Activated CD8-positive, alpha-beta memory T cell treated with anti-CD3 and anti-CD28 coated beads, Interleukin-2, amount 50 U/mL, for 4 hours (primary cell): ENCODE measurements at places on chromosomes 1 and 21.

DNA sequence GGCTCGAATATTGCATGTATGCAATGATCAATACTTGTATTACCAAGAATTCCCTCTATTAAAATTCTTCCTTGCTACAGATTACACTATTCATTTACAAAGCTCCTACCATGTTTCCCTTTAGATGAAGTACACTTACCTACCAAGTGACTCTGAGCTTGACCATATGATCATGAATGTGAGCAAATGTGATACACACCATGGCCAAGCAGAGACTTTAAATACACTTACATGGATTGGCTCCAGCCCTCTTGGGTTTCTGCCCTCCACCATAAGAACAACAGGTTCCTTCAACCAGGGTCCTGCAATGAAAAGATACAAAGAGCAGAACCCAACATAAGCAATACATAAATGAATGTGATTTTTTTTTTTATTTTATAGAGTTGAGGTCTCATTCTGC is 30.0 kb downstream of the LRRC52 start:
- no peak for DNase-seq

- no peak for DNase-seq
Measured at GRCh38 chr1:174039027-174039426, 16.9 kb upstream of the RC3H1 start.

DNA sequence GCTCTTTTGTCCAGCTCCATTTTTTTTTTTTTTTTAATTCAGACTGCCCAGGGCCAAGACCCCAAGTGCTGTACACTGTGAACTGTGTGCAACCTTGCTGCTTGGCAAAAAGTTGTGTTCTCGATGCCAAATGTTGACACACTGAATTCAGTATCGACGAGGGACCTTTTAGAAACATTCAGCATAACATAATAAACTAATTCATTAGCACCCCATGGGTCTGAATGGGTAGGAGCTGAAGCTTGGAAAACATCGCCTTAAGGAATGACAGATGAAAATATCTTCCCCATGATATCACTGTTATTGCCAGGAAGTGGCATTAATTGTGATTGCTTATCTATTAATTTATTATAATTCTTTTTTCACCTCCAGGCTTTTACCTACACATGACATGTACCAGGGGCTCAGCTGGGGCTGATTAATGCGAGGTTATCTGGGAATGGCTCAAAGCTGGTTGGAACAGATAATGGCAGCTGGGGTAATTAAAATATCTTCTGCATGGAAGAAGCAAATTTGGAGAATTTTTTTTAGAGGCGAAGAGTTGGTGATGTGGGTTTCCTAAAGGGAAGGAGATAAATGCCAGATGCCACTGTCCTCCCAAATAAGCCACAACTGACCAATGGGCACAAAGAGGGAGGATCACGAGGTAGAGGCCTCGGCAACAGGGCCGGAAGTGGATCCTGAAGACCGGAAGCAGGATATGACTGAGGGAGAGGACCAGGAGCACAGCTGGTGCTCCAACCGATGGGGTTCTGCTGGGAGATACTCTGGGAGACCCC is 169.3 kb downstream of the GRIK3 start:
- no peak for DNase-seq

- no peak for DNase-seq
Measured at GRCh38 chr1:180912801-180913565, at the start of gene KIAA1614. KIAA1614 (plus strand) TSS chr1:180912897; CDS start chr1:180913244, 347 bp downstream.

GRCh38 chr1:210428696-210429095 is 100.0 kb downstream of the HHAT start:
- DNase-seq: no peak

- DNase-seq: no peak
Measured at GRCh38 chr1:219317762-219318353, 144.2 kb downstream of the LYPLAL1 start.

GRCh38 chr1:227779021-227779441 is 36.4 kb upstream of the PRSS38 start:
- DNase-seq: no peak

DNA sequence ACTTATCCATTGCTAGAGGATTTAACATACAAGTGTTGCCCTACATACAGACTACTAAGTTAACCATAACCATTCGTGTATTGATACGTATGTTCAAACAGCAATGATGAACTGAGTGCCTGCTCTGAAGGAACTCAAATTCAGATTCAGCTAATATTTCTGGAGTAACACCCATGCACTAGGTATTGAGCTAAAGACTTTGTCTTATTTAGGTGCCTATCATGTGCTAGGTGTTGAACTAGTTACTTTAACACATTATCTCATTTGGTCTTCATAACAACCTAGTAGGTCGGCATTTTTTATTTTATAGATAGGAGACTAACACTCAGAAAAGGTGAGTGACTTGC is 160.0 kb downstream of the LTN1 start:
- DNase-seq: no peak

GRCh38 chr21:34818662-34819158 is 149.9 kb downstream of the CLIC6 start:
- DNase-seq: no peak

DNA sequence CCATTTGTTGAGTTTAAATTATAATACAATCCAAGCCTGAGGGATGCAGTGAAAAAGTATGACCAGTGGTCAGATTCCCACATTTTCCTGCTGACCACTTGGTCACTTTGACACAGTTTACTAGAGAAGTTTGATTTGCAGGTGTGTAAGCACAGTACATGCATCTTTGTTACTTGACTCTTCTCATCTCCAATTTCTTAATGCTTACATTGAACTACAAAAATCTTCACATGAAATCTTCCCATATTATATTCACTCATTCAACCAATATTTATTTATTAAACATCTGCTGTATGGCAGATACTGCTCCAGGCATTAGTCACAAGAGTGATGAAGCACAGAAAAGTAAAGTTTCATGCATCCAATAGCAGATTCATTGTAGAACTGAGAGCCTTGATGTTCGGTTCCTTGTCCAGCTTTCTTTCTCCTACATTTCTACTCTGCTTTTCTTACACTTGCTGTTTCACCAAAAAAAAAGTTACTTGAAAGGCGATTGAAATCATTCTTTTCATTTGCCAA is 211.7 kb downstream of the NFIA start:
- DNase-seq: no peak

GRCh38 chr1:19179597-19180264 is 30.3 kb downstream of the UBR4 start:
- no peak for DNase-seq

DNA sequence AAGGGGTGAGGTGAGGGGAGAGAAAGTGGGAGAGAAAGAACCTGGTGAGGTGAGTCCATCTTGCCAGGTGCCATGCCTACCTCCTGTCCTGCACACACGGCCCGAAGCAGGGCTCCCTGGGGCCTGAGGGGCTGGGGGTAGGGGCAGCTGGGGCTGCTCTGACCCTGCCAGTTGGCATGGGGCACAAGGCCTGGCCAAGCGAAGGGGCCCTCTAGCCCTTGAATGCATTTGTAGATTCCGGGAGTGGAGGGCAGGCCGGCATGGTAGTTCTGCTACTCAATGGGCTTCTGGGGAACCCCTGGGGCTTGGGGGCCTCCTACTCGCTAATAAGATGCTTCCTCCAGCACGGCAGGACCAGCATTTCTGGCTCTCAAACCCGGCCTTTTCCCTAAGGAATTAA is 3.6 kb upstream of the PRDM16 start:
- peak; percentile 5 for DNase-seq

- DNase-seq: no peak
Measured at GRCh38 chr21:16821588-16821987, 691.3 kb upstream of the CXADR start.

- no peak for DNase-seq
Measured at GRCh38 chr1:211371406-211372105, 44.9 kb downstream of the TRAF5 start.

- DNase-seq: no peak
Measured at GRCh38 chr1:37647281-37647680, 12.6 kb upstream of the RSPO1 start.

- no peak for DNase-seq
Measured at GRCh38 chr1:211535346-211535745, 43.4 kb upstream of the RD3 start.
